ENCODE measurements at places on chromosomes 4 and X.

DNA sequence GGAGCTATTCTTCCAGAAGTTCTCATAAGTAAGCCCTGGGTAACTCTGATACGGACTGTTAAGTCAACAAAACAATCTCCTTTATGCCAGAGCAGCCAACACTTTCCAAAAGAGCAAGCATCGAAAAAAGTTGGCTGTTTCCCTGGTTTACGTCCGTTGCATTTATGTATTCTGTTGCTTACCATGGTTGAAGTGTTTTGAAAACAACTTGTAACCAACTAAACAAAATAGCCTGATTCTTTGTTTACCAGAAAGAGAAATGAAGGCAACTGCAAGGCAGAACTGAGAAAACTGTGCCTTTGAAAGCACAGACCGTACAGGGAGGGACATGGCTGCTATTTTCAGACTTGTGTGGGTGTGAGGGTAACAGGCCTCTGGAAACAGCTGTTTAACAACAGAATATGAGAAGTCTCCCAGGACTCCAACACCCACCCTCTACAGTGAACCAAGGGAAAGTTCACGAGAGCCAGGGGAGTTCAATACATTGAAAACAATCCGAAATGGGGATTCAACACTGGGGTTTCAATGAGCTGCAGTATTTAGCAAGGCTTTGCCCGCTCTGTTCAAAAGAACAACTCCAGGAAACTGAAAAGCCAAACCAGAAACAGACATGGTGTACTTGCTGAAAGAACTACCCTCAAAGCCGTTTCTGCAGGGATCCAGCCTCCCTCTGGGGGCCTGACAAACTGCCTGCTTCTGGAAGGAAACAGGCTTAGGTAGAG lies 95.8 kb upstream of the EGFL6 start:
- no peak for DNase-seq

DNA sequence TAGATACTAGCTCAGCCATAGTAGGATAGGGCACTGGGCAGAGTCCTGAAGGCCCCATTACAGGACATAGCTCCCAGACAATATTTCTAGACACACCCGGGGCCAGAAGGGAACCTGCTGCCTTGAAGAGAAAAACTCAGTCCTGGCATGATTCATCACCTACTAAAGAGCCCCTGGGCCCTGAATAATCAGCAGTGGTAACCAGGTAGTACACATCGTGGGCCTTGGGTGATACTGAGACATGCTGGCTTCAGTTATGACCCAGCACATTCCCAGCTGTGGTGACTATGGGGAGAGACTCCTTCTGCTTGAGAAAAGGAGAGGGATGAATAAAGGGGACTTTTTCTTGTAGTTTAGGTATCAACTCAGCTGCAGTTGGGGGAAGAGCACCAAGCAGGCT lies 104.3 kb upstream of the STK26 start:
- no peak for DNase-seq

GRCh38 chr4:122762520-122762919 lies 30.0 kb downstream of the BBS12 start:
- DNase-seq: no peak

- no peak for DNase-seq
Observed at GRCh38 chr4:4480685-4481398, 61.0 kb downstream of the STX18 start.

DNA sequence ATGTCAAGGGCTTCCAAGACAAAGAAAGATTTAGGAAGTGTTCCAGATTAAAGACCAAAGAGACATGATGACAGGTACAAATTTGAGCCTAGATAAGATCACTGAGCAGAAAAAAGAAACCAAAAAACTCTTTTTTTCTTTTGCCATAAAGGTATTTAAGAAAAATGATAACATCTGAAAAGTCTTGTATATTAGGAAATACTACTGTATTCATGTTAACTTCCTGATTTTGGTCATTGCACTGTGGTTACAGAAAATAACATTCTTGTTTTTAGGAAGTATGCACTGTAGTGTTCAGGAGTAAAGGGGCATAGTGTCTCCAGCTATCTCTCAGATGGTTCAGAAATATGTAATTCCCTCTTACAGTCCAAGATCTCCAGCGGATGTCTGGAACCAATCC lies 37.1 kb downstream of the RWDD4 start:
- DNase-seq: no peak

DNA sequence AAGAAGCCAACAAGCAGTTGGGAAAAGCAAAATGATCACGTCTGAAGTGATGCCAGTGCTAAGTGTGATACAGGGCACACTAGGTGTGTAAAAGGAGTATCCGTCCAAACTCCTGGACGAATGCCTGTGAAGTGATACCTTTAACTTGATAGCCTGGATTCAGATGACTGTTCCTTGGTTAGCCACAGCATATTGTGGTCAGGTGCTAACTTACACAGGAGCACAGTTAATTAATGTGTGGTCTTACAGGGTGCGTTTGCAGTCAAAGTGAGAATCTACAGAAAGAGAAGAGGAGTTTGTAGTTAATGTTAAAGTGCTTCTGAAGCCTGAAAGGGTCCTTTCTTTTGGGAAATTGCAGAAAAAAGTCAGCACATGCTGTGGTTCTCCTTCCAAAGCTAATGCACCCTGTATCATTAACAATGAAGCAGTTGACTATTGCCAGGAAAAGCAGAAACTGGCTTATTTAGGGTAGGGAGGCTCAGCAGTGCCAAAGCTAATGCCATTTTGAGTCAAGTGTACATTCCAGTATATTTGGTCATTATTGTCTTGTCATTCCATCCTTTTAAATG lies 61.1 kb downstream of the DCLK2 start:
- no peak for DNase-seq

GRCh38 chrX:69107747-69108401 lies 57.4 kb downstream of the PJA1 start:
- DNase-seq: no peak

- no peak for DNase-seq
Observed at GRCh38 chr4:108426493-108426892, 193.9 kb upstream of the RPL34 start.

DNA sequence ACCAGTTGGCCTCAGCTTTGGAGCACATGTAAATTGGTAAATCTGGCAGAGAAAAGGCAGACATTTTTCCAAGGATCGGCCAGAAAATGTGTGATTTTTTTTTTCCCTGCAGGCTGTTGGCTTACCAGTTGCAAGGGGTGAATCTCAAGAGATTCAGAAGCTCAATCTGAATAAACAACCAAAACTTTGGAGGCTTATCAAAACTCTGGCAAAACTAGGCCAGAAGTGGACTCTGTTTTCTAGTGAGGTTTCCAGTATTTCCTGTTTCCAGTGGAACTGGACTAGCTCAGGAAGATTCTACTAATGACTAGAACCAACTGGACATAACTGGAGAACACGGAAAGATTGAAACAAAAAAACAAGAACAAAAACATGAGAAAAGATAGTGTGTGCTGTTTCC lies 191.3 kb downstream of the SMIM20 start:
- DNase-seq: no peak

- DNase-seq: no peak
Observed at GRCh38 chrX:148513661-148514060, 13.2 kb downstream of the AFF2 start.

- DNase-seq: no peak
Observed at GRCh38 chr4:118790544-118790943, 45.4 kb downstream of the SEC24D start.

DNA sequence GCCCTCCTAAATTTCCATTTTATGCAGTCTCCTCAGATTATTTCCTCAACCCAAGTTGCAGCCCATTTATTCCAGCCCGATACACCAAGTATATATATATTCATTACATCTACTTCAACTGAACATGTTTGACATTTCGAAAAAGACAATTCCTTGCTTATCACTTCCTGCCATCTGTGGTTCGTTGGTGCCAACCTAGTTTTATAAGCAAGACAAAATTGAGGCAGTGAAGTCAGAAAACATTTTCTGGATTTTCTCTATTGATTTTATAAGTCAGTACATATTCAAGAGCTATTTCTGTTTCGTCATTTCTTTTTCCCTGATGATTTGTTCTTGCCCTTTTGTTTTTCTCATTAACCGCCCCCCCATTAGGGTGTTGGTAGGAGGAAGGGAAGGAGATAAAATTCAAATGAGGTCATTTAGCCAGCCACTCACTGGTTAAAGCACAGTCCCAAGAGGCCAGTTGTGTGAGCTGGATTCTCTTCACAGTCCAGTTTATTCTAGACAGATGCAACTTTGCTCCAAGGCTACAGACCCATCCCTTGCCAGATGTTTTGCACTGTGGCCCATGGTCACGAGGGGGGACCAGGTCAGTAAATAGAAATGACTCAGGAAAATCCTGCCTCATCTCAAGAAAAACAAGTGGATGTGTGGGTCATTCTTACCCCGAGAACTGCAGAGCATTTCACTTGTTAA lies 20.3 kb upstream of the VEGFD start:
- no peak for DNase-seq

- DNase-seq: no peak
Observed at GRCh38 chrX:115490814-115491213, 70.2 kb upstream of the PLS3 start.

- no peak for DNase-seq
Observed at GRCh38 chr4:96993560-96993959, 1149.7 kb downstream of the STPG2 start.

- no peak for DNase-seq
Observed at GRCh38 chrX:84441143-84441542, 61.1 kb downstream of the HDX start.

DNA sequence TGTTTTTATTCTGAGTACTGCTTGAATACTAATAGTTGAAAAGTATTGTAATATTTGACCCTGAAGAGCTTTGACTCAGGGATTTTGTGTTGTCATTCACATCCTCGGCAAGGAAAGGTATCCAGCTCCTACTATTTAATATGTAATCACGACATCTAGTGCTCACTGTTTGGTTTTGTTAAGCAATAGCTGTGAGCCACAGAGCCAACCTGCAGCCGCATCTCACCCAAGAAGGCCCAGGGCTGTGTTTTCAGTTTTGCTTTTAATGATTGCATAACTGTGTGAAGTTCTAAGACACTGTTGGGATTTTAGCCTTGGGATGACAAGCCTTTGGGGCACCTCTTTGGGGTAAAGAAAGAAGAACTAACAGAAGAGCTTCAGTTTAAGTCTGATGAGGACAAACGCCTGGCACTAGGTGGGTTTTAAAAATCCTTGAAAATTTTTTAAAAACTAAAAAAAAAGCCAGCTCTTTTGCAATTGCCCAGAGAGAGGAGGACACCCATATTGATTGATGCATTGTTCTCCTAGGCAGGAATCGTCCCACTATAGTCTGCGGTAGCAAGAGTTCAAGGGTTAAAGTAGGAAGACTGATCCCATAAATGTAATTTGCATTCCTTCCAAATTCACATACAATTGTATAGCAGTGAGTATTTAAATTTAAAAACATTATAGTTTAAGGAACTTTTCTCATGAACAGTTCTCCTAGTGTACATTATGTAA lies 157.8 kb downstream of the RELL1 start:
- no peak for DNase-seq

- DNase-seq: no peak
Observed at GRCh38 chr4:142579443-142579842, 266.7 kb downstream of the INPP4B start.

GRCh38 chr4:7015383-7016035 lies 27.7 kb upstream of the TADA2B start:
- DNase-seq: no peak

DNA sequence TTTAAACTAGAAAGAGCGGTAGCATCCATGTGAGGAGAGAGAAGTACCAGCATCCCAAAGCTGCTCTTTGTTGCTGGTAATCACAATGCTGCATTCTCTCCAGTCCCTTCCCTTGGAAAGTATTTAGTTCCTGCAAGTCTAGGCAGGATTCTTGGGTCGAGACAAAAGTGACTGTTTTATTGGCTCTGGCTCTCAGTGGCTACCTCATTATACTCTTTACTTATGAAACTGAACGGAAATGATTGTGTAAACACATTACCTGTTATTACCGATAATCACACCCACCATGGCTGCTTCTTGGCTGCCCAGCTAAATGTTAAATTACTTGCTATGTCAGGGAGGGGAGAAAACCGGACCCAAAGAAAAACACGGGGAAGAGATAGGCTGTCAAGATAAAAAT lies 26.2 kb downstream of the ATXN3L start:
- DNase-seq: no peak

DNA sequence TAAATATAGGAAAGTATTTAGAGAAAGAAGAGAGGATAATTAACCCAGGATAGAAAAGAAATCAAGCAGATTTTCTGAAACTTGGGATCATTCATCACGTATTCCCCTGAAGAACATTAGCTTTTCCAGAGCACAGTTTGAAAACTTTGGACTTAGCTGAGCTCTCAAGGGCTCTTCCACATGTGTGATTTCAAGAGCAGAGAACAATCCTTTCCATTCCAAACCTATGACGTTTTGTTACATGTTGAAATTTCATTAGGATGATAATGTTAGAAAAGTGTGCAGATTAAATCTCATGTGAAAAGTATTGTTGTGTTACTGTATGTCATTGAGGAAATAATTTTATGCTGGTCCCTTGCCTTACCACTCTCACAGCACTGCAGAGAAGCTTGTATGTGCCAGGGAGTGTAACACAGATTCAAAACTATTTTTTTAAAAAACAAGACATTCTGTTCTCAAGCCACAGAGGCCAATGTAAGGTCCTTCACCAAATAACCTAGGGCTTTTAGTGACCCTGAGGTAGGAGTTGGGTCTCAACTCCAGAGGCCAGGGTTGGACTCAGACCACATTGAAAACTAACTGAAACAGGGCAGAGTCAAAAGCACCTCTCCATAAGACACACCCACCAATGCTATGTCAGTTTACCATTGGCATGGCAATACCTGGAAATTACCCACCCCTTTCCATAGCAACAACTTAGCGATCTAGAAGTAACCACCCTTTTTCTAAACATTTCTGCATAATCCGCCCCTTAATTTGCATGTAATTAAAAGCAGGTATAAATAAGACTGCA lies 141.3 kb downstream of the ANXA5 start:
- DNase-seq: no peak

DNA sequence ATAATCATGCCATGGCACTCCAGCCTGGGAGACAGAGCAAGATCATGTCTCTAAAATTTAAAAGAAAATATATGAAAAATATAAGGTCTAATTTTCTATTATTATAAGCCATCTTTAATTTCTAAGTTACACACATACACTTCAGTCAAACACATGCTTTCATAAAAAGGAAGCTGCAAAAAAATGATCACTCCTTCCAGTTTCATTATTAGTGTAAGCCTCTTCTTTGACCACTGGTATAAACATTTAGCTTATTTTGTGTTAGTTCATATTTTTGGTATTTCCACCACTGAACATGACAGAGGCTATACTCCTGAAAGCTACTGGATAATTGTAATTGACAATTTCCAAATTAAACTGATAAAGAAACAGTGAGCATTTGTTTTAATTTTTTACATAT lies 163.3 kb upstream of the USP38 start:
- DNase-seq: no peak

DNA sequence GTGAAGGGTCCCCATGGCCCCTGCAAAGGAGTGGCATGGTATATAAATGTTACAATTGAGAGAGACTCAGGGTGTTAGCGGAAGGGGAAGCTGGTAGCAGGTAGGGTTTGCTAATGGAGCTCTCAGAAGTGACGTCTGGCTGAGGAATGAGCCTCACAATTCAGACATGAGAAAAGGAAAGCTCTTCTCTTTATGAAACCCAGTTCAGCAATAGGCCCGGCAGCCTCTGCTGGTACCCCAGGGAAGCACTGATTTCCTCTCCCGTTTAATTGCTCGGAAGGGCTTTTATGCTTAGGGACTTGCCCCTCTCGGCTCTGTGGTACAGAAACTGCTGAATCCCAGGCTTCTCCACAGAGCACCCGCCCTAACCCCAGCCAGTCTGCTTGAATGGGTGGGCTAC lies 19.4 kb upstream of the AFAP1 start:
- DNase-seq: no peak

- no peak for DNase-seq
Observed at GRCh38 chrX:23792861-23793553, 10.0 kb downstream of the SAT1 start.

GRCh38 chr4:85514117-85514516 lies 39.2 kb downstream of the ARHGAP24 start:
- no peak for DNase-seq
